ENCODE measurements at places on chromosomes 11 and 22.

DNA sequence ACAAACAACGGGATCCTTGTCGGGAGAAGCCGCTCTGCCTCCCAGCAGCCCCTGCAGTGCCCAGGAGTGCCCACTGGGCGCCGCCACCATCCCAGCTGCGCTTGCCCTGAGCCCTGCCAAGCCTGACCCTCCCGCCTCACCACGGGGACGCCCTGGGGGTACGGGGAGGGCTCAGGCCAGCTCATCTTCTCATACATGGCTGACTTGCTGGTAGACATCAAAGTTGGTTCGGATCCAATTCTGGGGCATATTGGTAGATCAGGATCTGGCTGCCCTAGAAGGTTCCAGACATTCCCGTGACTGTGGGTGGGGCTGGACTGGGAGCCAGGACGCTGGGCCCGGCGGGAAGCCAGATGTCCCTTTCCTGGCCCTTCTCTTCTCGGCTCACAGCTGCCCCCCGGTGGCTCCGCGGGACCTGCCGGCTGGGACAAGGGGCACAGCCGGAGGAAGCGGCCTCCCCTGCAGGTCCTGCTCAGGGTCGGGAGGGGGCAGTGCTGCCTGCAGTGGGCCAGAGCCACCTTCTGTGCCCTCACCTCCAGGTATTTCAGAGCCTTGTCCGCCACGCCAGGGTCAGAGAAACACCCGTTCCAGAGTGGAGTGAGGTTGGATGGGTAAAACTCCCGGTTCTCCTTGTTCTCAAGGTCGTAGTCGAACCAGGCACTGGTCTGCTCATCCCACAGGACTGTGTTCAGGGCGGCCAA lies 10.6 kb upstream of the TREH start:
- peak; percentile 96 for DNase-seq

- no peak for DNase-seq
These were observed 6.5 kb downstream of the POU2AF1 start for GRCh38 chr11:111372538-111372937.

- no peak for DNase-seq
These were observed 181.0 kb downstream of the INSC start for GRCh38 chr11:15295695-15296094.

DNA sequence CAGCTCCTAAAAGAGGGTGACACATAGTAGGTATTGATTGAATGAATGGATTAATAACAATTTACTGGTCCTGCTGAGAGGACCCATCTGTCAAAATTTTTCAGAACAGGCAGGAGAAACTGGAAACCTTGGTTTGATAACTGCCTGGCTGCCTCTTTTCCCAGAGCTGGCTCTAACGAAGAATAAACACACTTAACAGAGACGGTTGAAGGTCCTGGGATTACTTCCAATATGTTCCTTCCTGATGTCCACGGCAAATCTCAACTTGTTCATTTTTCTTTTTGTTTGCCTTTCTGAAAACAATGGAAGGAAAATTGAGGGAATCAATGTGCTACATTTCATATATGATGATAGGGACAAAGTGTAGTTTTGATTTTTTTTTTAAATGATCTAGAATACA lies 76.5 kb upstream of the SYT13 start:
- DNase-seq, result no peak

GRCh38 chr22:19718456-19719049 lies 4.2 kb downstream of the SEPTIN5 start:
- DNase-seq, result no peak

DNA sequence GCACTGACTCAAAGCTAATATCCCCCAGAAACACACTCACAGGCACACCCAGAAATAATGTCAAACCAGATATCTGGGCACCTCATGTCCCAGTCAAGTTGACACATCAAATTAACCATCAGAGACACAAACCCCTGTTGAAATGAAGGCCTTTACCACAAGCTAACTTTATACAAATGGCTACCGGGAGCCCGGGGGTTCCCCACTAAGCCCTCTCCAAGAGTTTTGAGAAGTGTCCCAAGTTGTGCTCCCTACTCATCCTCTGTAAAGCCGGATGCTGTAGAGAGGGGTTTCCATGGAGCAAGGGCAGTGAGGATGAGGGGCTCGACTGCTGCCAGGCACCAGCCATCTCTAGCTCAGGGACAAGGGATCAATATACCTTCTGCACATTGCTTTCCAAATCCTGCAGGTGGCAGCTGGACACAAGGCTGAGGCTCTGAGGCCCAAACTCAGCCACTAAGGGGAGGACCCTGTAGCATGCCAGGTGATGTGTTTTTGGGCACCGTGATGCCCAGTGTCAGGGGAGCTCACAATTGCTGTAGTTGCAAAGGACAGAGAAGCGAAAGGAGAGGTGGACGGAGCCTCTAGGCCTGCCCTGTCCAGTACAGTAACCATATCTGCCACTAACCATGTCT lies 145.7 kb downstream of the TTC17 start:
- no peak for DNase-seq

DNA sequence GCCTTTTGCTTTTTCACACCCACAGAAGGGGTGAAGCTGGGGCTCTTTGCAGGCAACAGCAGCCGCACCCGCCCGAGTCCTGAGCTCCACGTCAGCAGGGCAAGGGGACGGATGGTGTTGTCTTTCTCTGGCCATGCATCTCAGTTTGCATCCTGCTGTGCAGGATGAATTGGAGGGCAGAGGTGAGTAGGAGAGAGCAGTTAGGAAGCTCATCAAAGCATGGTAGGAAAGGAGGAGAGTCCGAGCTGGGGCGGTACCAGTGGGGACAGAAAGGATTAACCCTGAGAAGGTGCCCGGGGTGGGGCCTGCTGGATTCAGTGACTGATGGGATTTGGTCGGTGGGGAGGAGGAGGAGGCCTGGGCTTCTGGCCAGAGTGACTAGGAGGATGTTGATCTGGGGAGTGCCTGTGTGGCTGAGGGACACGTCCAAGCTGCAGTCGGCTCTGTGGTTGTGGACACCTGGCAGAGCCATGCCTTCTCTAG lies 14.6 kb downstream of the FAM83F start:
- no peak for DNase-seq

- no peak for DNase-seq
These were observed 10.6 kb upstream of the CARD10 start for GRCh38 chr22:37529652-37530345.

DNA sequence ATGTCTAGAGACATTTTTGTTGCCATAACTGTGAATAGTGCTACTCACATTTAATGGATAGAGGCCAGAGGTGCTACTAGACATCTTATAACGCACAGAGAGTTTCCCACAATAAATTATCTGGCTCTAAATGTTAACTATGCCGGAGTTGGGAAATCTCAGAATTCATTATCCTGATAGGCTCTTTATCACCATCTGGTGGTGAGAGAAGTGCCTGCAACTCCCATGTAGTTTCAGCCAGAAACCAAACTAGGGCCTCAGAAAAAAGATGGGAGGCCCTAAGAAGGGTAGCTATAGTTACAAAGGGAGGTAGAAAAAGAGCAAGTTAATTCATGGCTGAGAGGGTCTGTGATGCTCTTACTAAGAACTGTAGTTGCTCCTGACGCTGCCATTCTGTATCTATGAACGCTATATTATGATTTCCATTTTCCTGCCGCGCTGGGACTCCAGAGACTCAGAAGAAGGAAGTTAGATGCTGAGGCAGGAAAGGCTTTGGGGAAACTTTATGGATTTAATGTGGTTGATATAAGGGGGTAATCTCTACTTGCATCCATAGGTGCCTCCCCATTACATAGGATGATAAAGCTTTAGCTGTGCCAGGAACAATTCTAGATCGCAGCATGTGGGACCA lies 22.9 kb upstream of the MRPL17 start:
- DNase-seq, result no peak

GRCh38 chr22:30190574-30190973 lies 56.0 kb downstream of the LIF start:
- no peak for DNase-seq

DNA sequence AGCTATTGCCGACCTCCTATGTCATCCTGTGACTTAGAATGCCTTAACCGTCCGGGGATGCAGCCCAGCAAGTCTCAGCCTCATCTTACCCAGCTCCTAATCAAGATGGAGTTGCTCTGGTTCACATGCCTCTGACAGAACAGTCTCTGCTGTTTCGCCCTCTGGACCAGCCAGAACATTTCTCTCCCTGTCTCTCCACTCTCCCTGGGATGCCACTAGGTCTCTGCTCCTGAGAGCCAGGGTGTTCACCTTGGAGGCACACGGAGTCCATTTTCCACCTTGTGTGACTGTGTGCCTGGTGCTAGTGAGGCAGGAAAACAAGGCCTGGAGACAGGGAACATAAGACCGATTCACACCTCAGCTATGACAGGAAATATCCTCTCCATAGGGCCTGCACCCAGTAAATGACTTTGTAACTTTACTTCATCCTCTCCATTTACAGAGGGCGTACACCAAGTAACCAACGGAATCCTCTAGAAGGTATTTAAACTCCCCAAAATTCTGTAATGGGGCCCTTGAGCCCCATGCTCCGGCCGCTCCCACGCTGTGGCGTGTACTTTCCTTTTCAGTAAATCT lies 16.8 kb upstream of the B4GALNT4 start:
- no peak for DNase-seq

DNA sequence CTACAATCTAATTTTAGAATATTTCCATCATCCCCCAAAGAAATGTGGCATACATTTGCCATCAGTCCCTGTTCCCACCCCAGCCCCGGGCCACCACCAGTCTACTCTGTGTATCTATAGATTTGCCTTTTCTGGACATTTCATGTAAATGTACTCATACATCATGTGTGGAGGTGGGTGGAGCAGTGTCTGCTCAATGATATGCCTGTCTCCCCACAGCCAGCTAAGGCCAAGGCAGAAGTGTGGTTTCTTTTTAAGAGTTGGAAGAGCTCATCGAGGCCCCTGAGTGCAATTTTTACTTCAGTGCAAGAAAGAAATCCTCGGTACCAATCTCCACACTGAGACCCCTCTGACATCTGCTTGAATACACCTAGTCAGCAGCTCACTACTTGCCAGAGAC lies 80.5 kb downstream of the TP53I11 start:
- DNase-seq, result no peak

DNA sequence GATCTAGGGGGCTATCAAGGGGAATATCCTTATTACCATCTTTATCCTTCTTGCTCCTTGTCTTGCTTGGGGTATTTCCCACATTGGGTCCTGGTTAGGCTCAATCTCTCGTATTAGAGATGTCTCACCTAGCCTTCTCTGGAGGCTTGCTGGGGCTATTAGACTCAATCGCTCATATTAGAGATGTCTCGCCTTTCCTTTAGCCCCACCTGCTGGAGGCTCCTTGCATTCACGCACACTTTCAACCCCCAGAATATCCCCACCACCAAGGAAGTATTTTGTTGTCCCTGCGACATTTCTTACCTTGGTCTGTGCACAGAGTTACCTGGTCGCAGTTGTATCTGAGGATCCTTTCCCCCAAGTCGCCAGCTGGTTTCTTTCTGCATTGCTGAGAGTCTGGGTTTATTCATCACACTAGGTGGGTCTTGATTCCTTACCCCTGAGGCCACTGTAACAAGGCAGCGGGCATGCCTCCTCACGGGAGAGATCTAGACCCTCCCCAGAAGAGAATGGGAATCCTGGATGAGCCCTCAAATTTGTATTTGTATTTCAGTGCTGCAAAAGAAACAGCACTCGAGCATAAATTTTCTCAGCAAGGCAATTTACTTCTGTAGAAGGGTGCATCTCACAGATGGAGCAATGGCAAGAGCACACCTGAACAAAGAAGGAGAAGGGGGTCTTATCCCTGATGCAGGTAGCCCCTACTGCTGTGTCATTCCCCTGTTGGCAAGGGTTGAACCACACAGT lies 15.9 kb upstream of the HYLS1 start:
- DNase-seq, result no peak

DNA sequence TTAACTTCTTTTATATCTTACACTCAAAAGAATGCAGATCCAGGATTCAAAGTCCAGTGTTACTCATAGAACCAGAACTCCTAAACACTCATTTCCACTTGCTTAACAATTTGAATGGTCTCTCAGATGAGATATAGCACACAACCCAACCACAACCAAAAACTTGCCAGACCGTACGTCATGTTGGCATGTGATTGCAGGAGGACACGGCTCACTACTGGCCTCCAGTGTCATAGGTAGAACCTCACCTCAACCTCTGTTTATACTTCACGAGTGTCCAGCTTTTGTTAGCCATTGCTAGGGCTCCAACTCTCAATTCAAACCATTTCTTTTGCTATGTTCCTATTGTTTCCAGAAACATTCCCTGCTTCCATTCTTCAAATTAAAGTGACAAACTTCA lies 58.5 kb upstream of the PDGFD start:
- no peak for DNase-seq

All from psoas muscle (tissue), 8 donors.